Activated CD4-positive, alpha-beta T cell treated with anti-CD3 and anti-CD28 coated beads, Interleukin-2, Interleukin-4, amounts not matched to agents 100 ng/mL and 50 ng/mL, durations not matched to agents 16 hours and 8 hours (primary cell): ENCODE measurements at places on chromosomes 13 and 19.

DNA sequence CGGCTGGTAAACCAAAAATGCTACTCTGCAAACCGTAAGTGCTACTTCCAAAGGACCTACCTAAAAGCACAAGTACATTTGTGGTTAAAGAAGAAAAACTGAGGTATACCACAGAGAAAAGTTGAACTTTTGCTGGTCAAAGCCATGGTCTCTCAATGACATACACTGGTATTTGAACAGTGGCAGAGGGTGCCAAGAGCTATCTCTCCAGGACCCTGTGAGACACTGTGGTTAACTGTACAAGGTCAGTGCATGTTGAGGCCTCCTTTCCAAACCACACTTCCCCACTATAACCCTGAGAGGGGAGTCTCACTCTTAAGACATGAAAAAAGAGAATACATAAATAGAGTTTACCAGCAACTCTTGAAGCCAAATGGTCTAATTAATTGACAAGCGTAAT is 49.5 kb downstream of the COL4A1 start:
- DNase-seq, result no peak

- no peak for DNase-seq
Observed at GRCh38 chr19:1862424-1863327, 703 bp downstream of the KLF16 start.

- no peak for DNase-seq
Observed at GRCh38 chr13:22082030-22082429, 411.2 kb downstream of the FGF9 start.

- DNase-seq, result no peak
Observed at GRCh38 chr13:94706101-94706842, 6.1 kb downstream of the SOX21 start.

- no peak for DNase-seq
Observed at GRCh38 chr13:105902396-105902795, 633.1 kb downstream of the EFNB2 start.

DNA sequence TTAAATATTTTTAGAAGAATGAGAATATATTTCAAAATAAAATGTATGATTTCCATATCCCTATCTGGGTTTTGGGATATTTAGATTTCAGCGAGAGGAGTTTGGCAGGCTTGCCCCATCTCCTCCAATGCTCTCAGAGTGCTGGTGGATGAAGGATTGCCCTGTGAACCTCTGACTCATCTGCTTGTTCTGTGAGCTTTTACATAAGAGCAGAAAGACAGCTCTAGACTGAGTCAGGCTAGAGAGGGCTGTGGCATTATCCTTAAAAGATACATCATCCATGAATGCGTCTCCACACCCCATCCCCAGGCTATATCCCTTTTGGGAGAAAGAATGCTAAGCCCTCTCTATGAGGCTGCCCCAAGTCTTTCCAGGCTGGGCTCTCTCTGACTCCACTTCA is 190.6 kb downstream of the TUBA3C start:
- DNase-seq, result no peak

GRCh38 chr13:106186366-106187030 is 349.0 kb downstream of the EFNB2 start:
- DNase-seq, result no peak

GRCh38 chr19:2474232-2475017 is 1.5 kb upstream of the GADD45B start:
- peak; percentile 84 for DNase-seq

DNA sequence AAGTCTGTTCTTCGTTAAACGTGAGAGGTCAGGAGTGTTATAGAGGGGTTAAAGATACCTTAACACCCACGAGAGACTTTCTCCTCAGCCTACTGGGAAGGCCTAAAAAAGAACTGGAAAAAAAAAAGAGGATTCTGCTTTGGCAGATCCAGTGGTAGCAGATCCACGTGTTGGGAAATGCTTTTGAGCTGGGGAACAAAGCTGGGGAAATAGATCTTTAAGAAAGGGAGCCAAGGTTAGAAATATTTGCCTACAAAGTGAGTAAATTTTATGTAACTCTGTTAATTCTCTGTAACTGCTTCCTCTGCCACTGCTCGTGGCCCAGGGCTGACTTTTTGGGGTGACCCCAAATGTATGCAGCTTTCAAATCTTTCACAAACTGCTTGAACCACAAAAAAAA is 11.7 kb downstream of the RFX2 start:
- DNase-seq, result no peak

DNA sequence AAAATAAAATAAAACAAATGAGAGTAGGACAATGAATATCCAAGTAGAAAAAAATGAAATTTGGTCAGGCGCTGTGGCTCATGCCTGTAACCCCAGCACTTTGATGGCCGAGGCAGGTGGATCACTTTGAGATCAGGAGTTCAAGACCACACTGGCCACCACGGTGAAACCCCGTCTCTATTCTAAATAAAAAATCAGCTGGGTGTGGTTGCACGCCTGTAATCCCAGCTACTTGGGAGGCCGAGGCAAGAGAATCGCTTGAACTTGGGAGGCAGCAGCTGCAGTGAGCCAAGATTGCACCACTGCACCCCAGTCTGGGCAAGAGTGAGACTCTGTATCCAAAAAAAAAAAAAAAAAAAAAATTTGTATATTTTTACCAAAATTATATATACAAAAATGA is 18.2 kb upstream of the ZMYM5 start:
- no peak for DNase-seq

- no peak for DNase-seq
Observed at GRCh38 chr13:77508959-77509620, 26.4 kb upstream of the SCEL start.

DNA sequence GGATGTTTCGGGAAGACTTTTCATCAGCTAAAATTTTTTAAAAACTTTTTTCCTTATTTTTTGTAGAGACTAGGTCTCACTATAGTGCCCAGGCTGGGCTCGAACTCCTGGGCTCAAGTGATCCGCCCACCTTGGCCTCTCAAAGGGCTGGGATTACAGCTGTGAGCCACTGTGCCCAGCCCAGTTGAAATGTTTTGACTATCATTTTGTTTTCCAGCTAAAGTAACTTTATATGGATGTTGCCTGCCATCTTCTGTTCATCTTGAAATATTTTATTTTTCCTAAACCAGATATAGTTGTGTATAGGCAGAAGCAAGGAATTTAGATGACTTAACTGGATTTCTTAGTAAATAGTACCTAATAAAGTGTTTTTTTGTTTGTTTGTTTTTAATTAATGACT is 7.0 kb downstream of the CAB39L start:
- DNase-seq, result no peak
